Right atrium auricular region (tissue), 2 donors: ENCODE measurements at places on chromosomes 11 and 22. TPM values are rescaled to one million over a fixed set of nuclear protein-coding genes. Genes with fewer than 3 reads are reported as not detected.

Gene INPP5J
- total RNA-seq, result 26.3 TPM

Gene DBX1
- not detected for total RNA-seq

Gene RGL4
- not detected for total RNA-seq

Gene DEUP1
- not detected for total RNA-seq

DNA sequence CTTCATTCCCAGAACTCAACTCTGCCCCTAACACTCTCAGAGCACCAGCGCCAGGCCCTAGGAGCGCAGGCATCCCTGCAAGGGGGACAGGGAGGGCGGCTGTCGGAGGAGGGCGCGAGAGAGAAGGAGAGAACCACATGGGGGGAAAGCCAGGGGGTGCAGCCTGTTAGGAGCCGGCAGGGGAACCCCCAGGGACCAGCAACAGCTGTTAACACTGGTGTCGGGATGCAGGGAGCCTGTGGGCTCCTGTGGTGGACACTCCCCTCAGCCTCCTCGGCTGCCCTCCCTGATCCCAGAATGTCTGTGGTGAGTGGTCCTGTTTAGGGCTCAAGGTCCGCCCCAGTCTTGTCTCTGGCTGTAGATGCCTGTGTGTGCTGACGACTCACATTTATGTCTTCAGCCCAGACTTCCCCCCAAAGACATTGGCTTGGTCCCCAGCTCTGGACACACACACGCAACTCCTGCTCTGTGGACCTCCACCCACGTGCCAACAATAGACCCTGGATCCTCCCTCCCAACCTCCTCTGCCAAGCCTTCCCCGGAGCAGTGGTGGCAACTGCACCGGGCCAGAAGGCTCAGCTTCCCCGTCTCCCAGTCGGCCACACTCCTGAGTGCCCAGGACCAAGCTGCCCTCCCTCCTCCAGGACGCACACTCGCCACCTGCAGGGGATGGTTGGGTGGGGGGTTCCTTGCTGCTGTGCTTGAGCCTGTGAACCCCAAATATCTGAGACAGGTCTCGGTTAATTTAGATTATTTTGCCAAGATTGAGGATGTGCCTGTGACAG is 817 bp upstream of the IFITM5 start:
- DNase-seq, result no peak

DNA sequence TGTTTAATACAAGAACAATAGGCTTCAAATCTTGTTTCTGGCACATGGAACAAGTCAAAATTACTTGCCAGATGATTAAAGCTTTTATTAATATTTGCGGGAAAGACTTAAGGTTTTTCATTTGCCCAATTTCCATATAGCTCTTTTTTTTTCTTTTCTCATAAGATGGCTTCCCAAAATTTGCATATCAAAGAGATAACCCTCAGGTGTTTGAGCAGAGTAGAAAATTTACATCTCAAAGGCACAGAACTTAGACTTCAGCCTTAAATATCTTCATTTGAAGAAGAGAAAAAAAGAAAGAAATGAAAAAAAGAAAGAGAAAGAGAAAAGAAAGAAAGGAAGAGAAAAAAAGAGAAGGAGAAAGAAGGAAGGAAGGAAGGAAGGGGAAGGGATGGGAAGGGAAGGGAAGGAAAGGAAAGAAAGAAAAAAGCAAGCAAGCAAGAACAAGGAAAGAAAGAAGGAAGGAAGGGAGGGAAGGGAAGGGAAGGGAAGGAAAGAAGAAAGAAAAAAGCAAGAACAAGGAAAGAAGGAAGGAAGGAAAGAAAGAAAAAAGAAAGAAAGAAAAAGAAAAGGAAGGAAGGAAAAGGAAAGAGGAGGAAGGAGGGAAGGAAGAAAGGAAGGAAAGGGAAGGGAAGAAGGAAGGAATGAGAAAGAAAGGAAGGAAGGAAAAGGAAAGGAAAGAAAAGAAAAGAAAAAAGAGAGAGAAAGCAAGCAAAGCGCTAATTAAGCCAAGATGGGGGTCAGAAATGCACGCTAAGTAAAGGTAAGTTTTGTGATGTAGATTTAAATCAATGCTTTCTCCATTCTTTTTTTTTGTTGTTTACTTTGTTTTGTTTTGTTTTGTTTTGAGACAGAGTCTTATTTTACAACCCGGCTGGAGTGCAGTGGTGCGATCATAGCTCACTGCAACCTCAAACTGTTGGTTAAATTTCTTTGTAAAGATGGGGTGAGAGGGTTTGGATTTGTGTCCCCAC is 20.2 kb upstream of the IFITM3 start:
- no peak for DNase-seq

DNA sequence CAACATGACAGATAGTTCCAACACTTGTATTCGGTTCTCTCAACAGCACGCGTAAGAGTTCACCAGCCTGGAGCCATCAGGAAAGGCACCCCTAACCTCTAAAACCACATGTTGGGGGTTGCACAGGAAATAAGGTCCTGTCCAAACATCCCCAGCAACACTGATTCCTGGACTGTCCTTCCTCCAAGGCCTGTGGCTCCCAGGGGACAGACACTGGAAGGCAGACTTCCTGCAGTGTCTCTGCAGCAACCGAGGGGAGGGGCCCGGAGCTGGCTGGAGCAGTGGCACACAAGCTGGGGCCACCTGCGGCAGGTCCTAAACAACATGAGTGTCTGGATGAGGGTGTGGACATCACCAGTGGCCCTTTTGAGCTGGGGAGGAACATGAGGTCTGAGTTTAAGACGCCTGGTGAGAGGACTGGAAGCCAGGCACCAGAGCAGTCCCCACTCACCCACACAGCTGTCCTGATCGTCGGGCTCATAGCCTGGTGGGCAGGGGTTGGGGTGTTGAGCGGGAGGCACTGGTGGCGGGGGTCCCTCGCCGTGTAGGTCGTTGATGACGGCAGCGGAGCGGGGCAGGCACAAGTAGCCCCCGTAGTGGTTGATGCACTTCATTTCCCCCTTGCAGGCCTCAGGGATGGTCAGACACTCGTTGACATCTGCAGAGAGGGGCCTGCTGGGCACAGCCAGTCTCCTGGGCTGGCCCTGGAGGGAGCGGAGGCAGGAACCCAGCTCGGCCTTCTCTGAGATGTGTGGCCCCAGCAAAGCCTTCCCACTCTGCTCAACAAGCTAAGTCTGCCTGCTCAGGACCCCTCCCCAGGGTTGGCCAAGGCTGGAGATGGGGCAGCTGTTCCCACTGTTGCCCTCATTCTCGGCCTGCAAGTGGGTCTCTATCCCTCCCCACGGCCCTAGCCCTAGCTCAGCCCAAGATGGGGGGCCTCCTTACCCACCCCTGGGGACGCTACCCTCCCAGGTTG is 1.6 kb downstream of the EFEMP2 start:
- no peak for DNase-seq

- DNase-seq, result peak; percentile 65
These were observed 13.2 kb upstream of the AIFM3 start for GRCh38 chr22:20953668-20954500.

DNA sequence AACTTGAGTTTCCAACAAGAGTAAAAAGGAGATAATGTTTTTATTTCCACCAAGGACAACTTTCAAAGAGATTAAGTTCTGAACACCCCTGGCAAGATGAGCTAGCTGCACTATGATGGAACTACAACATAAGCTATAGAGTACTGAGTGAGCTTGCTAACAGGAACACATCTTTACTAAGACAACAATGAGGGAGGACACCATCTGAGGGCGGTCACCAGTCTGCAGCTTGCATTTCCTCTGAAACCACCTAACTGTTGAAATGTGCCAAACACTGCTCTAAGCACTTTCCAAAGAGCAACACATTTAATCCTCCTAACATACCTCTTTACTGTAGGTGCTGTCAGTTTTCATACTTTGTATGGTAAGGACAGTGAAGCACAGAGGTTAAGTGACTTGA is 68.4 kb downstream of the TCF20 start:
- no peak for DNase-seq
